Mesothelial cell of epicardium (in vitro differentiated cells): ENCODE measurements at places on chromosomes 1 and 21.

DNA sequence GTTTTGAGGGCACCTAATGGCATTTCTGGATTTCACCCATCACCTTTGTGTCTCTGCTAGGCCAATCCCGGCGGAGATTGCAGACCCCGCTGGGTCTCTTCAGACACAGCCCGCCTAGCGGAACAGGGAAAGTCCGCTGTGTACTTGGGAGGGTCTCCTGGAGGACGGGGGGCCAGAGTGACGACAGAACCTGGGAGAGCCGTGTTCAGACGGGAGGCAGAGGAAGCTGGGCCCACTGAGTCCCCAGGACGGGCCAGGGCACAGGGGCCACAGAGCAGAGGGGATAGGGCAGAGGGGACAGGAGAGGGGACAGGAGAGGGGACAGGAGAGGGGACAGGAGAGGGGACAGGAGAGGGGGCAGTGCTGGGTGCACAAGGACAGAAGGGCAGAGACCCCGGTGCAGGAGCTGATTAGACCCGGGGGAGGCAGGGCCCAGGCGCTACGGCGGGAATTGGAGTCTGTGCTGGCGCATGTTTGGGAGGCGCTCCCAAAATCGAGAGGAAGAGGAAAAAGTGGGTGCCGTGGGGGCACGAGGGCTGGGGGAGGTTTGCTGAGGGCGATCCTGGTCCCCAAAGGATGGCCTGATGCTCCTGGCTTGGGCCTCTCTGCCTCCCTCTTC, 12.7 kb downstream of the TRPM2 start:
- no peak for DNase-seq

- no peak for DNase-seq
Observed at GRCh38 chr1:205633421-205633976, 1.7 kb upstream of the ELK4 start.

DNA sequence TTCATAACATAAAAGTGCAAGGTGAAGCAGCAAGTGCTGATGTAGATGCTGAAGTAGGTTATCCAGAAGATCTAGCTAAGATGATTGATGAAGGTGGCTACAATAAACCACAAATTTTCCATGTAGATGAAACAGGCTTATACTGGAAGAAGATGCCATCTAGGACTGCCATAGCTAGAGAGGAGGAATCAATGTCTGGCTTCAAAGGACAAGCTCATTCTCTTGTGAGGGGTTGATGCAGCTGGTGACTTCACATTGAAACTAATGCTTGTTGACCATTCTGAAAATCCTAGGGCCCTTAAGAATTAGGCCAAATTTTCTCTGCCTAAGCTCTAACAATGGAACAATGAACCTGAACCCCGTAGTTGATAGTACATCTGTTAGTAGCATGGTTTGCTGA, 34.0 kb downstream of the FLVCR1 start:
- no peak for DNase-seq

- DNase-seq: no peak
Observed at GRCh38 chr21:31265366-31266013, 78.6 kb downstream of the TIAM1 start.

DNA sequence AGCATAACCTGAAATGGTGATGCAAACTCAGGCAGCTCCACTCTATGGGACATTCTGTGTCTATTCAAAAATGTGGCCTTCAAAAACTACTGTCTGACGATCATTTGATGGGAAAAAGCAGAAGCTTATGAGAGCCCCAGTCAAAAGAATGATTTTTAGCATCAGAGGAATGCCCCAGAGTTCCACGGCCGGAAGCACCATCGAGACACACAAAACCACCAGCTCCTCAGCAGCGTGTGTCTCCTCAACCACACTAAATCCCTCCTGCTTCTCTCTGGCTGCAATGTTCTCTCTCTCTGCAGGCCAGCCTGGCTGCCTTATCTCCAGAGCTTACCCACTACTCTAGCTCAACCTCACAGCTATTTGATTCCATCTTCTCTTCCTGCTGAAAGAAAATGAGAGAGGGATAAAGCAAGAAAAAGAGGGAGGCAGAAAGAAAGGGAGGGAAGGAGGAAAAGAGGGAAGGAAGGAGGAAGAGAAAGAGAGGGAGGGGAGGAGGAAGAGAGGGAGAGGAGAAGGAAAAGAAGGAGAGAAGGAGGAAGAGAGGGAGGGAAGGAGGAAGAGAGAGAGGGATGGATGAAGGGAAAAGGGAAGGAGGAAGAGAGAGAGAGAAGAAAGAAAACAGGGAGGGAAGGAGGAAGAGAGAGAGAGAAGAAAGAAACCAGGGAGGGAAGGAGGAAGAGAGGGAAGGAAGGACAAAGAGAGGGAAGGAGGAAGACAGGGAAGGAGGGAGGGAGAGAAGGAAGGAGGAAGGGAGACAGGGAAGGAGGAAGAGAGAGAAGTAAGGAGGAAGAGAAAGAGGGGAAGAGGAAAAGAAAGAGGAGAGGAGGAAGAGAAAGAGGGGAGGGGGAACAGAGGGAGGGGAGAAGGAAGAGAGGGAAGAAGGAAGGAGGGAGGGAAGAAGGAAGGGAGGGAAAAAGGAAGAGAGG, 33.5 kb upstream of the LAPTM5 start:
- DNase-seq: no peak

GRCh38 chr1:9760824-9761223, 62.9 kb downstream of the CLSTN1 start:
- DNase-seq: no peak

- no peak for DNase-seq
Observed at GRCh38 chr1:59396387-59396786, 99.5 kb downstream of the FGGY start.
